ENCODE measurements at places on chromosomes 13 and 19.

DNA sequence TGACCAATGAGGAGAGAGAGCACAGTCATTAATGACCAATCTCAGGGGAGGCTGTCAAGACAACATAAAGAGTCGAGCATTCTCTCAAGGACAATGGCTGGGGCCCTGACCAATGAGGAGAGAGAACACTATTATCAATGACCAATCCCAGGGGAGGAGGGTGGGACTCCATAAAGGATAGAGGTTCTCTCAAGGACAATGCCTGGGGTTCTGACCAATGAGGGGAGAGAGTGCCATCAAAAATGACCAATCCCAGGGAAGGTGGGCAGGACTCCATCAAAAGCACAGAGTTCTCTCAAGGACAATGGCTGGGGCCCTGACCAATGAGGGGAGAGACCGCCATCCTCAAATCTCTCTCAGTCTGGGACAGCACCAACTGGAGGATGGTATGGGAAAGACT, 3.3 kb upstream of the KLK11 start:
- no peak for DNase-seq

- no peak for DNase-seq
These were observed 37.2 kb upstream of the C1QTNF9B start for GRCh38 chr13:23934520-23934919.

- no peak for DNase-seq
These were observed 1.5 kb upstream of the SPART start for GRCh38 chr13:36347531-36348210.

GRCh38 chr13:20401931-20402856, 123.5 kb downstream of the CRYL1 start:
- DNase-seq, result no peak

GRCh38 chr19:19385896-19386869, 19.3 kb upstream of the GATAD2A start:
- DNase-seq, result no peak
